ENCODE measurements at places on chromosomes 13 and 19.

DNA sequence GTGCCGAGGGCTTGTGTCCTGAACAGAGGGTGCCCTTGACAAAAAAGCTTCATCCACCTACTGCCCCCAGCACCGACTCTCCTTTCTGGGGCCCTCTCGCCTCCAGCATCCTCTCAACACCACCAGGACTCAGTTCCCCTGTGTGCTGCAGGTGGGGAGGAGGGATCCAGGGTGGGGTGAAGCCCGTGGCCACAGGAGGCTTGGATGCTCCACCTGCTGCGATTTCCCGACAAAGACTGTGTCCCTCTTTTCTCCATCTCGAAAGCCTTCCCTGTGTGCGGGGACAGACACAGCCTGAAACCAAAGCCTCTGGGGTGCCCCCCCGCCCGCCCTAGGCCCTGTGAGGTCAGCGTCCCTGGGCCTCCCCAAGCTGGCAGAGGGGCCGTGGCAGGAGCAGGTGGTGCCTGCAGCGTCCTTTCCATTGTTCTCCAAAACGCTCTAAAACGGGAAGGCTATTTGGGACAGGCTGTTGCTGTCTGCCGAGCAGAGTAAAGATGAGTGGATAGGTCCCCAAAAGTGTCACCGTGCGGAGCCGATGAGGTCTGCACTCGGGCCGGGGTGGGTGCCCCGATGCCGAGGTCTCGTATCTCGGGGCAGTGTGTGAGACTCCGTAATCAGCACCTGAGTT lies 185.7 kb downstream of the PTPRS start:
- DNase-seq: no peak

GRCh38 chr19:51025401-51025800 lies 1.0 kb downstream of the KLK11 start:
- no peak for DNase-seq

- peak; percentile 16 for DNase-seq
Measured at GRCh38 chr19:49133621-49134454, 14.5 kb downstream of the PPFIA3 start.

DNA sequence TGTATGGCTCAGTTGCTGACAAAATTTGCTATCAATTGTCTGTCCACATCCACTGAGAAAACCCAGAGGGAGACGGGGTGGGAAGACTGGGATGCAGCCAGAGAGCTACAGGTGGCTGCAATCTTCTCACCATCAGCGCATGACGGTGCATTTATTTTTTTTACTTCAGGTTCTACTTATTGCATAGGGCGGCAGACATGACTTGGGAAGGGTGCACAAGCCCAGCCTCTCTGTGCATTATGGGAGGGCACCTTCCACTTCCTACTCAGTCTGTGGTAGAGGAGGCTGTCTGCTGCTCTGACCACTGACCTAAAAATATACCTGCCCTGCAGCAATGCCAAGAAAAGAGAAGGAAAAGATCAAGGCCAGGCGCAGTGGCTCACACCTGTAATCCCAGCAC lies 73.1 kb downstream of the ABCC4 start:
- DNase-seq: no peak

- no peak for DNase-seq
Measured at GRCh38 chr13:38543561-38543960, 143.3 kb upstream of the FREM2 start.

- no peak for DNase-seq
Measured at GRCh38 chr19:14768001-14768400, 10.4 kb downstream of the ADGRE2 start.

- DNase-seq: no peak
Measured at GRCh38 chr19:45130888-45131615, 29.7 kb downstream of the NKPD1 start.

- DNase-seq: no peak
Measured at GRCh38 chr13:89150362-89150761, 1479.2 kb downstream of the SLITRK5 start.

- no peak for DNase-seq
Measured at GRCh38 chr13:59319276-59319675, 844.5 kb downstream of the DIAPH3 start.

DNA sequence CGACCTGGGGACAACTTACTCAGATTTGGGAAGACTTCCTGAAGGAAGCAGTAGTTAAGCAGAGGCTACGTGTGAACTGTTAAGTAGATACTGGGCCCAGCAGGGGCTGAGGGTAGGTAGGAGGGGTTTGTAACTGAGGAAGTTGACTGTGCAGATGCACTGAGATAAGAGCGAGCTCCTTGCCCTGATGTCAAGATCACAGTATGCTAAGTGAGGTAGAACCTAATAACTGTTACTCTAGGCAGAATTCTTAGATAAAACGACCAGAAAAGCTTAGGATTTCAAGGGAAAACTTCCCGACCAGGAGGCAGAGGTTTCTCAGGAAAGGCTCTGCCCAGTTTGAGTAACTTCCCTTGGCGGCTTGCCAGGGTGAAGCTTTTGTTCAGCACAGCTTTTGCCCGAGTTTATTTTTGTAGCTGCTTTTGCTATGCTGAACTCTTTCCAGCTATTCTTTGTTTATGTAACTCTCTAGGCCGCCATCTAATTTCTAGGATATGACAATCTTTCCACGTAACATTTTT lies 632.1 kb downstream of the DIAPH3 start:
- DNase-seq: no peak

DNA sequence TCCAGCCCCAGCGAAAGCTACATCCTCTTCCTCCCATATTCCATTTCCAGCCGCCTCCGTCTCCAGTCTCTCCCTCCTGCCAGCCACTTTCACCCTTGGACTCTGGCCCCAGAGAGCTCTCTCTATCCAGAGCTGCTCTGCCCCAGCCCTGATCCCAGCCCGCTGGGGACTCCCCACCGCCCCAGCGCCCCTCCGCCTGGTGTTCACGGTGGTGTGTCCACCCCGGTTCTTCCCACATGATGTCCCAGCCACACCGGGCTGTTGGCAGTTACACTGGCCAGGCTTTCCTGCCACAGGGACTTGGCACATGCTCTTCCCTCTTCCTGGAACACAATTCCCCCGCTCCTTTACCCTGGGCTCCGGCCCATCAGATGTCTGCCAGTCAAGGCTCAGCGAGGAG lies 11.3 kb upstream of the EMC10 start:
- no peak for DNase-seq

DNA sequence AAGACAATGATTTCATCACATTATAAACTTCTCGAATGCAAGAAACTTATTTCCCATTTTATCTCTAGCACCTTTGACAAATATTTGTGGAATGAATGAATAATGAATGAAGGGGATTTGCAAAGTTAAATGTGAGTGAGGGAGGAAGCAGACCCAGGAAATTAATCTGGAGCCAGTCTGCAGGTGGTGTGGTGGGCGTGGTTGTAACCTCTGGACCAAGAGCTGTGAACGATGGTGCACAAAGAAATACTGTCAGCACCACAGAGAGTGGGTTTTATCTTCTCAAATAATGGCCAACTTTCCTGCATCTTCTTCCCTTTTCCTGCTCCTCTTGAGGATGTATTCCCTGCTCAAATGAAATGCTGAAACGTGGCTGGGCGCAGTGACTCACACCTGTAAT lies 11.0 kb upstream of the ZNF792 start:
- DNase-seq: no peak

- no peak for DNase-seq
Measured at GRCh38 chr13:75978818-75979217, 342.7 kb downstream of the LMO7 start.

DNA sequence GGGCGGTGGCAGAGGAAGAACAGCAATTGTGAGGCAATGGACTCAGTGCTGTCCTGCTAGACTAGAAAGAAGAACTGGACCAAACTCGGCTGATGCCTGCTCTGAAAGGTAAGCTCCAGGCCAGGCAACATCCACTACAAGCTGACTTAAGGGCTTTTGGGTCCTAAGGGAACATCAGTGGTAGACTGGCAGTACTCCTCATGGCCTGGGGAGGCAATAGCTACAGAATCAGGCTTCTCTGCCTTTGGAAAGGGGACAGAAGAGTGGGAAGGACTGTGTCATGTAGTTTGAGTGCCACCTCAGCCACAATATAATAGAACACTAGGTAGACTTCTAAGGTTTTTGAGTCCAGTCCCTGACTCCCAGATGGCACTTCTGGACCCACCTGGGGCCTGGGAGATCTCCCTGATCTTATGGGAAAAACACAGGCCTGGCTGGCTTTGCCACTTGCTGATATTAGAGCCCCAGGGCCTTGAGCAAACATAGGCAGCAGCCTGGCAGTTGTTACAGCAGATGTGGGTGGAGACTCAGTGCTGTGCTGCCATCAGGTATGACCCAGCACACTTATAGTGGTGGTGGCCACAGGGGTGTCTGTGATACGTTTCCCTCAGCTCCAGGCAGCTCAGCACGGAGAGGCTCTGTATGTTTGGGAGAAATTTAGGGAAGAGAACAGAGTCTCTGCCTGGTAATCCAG lies 9.2 kb upstream of the CLC start:
- DNase-seq: no peak

DNA sequence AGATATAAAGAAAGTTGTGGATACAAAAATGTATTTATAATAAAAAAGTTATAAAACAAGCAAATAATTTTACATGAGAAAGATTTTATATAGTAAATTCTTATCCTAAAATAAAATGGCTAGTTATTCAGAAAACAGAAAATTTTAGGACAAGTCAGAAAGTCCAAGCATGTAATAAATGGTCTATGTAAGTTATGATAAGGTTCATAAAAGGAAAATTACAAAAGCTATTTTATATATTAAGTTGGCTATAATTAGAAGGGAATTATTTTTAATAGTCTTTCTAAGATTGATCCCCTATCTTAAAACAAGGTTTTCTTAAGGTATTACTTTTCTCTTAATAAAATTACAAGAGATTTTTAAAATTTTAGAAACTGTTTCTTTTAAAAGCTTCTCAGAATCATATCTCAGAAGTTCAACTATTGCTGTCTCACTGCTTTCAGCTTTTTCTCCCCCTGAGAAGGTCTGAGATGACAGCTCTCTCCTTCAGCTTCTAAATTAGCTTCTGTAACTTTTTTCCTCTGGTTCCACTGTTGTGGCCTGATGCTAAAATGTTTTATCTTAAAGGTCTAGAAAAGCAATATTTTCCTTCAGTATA lies 8.7 kb downstream of the CCDC169 start:
- no peak for DNase-seq

DNA sequence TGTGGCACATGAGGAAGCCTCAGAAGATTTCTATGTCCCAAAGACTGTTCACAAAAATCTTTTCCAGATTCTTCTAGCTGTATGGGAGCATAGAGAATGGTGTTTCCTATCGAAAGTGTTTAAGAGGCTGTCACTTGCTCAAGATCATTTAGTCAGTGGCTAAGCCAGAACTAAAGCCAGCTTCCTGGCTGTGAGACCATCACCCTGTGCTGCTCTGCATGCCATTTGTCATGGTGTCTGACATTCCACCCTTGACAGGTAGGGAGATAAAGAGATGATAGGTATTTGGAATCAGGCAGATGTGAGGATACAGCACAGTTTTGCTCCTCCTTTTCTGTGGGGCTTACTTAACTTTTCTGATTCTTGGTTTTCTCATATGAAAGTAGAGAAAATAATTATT lies 177.3 kb downstream of the DNAJC15 start:
- DNase-seq: no peak

GRCh38 chr13:48849515-48849914 lies 126.2 kb upstream of the FNDC3A start:
- DNase-seq: no peak

DNA sequence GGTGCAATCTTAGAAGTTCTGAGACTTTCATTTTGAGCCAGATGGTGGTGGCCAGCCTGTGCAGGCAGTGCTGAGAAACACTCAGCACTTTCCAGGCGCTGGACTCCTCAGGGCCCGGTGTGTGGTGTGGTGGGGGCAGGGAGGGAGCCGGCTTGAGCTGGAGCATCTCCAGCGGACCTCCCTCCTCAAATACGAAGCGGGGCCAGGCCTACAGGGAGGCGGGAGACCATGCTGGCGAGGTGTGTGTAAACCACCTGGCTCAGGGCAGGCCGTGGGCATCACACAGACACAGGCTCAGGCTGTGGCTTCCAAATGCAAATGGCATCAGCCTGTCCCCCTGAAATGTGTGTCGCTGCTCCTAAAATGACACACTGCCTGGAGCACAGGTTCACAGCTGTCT lies 33.3 kb upstream of the RANBP3 start:
- no peak for DNase-seq

GRCh38 chr13:21625366-21625765 lies 21.4 kb upstream of the MICU2 start:
- DNase-seq: no peak

GRCh38 chr19:8593931-8594330 lies 16.6 kb downstream of the ADAMTS10 start:
- no peak for DNase-seq

GRCh38 chr13:113559901-113560644 lies 24.5 kb upstream of the TFDP1 start:
- no peak for DNase-seq

DNA sequence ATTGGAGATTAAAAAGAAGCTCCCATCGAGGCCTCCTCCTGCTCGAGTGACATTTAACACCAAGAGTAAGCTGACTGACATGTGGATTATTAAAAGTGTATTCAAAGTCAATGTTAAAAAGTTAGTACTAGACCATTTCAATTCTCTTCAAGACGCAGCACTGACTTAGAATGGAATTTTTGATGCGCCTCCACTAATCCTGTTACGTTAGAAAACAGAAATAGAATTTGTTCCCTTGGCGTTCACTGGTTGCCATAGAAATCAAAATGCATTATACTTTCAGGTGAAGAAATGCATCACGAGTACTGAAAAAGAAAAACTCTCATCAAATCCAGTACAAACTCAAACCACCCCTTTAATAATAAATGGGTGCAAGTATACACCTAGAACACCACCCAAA lies 42.2 kb downstream of the BRD4 start:
- no peak for DNase-seq

DNA sequence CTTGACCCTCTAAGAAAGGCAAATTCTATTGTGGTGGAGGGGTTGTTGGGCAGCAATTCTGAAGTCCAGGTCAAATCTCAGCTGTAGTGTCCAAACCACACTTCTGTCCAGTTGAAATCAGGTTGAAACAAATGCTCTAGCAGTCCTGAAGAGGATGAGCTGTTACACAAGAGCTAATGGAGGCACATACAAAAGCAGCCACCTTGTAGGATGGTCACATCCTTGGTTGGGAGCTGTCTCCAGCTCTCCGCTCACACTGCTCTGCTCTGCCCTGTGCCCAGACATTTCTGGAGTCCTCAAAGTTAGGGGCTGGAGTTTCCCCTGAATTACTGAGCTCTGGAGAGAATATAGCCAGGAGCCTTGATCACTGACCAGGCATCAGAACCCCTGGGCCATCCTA lies 47.2 kb downstream of the GPR12 start:
- no peak for DNase-seq

- no peak for DNase-seq
Measured at GRCh38 chr19:11019824-11020223, 59.0 kb downstream of the SMARCA4 start.

DNA sequence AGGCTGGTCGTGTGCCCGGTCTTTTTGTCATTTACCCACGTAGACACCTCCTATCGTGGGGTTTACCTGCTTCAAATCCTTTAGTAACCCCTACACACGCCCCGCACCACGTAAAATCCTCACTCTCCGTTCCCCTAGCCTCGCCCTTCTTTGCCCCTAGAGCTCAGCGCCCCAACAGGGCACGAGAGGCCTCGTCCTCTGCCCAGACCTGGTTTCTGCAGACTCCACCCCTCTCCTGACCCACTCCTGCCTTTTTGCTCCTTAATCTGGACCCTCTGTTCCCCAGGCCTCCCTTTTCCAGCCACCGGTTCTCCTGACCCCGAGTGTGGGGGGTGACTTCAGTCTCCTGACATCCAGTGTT lies 412 bp downstream of the ZNF528 start:
- DNase-seq: no peak
